Body of pancreas (tissue), 4 donors: ENCODE measurements at places on chromosomes 6 and 20.
A peak's percentile ranks its signal among the peaks of the same experiment; 100 is the strongest.

GRCh38 chr6:37759221-37760144 lies 60.0 kb upstream of the ZFAND3 start:
- DNase-seq = no peak

GRCh38 chr20:56428410-56428809 lies 16.4 kb downstream of the CASS4 start:
- no peak for DNase-seq

DNA sequence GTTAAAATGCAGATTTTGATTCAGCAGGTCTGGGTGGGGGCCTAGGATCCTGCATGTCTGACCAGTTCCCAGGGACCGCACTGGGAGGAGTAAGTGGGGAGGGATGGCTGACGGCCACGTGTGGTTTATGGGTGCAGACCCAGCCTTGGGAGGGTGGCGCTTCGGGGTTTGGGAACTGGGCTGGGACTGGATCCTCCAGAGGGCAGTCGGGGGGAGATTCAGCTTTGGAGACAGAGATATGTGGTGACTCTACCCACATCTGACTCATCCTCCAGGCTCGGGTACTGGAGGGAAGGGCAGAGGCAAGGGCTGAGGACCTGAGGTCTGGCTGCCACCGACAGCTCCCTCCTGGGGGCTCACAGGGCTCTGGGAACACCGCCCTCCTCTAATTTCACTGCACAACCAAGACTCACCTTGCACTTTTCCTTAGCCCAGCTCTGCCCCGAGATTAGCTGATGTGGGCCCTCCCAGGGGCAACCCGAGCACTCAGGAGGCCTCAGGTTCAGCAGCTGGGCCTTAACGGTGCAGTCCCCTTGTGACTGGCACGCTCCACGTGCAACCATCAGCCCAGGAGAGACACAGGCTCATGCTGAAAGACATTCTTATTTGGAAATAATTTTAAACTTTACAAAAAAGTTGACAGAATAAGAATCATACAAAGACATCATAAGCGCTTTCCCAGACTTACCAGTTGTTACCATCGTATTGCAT lies 172.8 kb upstream of the PMEPA1 start:
- no peak for DNase-seq

- no peak for DNase-seq
Observed at GRCh38 chr6:15626878-15627674, 35.8 kb downstream of the DTNBP1 start.

- peak; percentile 73 for DNase-seq
Observed at GRCh38 chr6:113414511-113414910, 442.6 kb upstream of the MARCKS start.

DNA sequence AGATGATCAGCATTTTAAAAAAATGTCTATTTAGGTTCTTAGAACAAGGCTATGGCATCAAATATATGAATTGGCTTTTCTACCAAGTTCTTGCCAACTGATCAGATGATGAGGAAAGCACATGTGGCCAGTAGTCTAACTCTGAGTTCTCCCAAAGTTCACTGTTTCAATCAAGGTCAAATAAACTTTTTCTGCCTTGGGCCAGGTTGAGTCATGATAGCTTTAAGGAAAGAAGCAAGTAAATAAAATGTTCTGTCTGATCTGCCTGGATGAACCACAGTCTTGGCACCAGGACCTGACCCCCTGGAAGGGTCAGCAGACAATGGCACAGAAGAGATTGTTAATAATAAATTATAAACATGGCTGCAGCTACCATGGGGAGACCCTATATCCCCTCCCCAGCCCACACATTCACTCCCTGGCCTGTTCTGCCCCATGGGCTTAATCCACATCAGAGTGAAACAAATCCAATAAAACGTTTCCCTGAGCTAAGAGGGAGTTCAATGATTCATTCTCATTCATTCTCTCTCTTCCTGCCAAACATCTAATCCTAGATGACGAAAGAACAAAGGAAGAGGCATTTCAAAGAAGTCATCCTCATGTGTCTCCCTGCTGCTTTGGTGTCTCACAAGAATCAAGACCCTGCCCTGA lies 661.6 kb downstream of the DHX35 start:
- no peak for DNase-seq

DNA sequence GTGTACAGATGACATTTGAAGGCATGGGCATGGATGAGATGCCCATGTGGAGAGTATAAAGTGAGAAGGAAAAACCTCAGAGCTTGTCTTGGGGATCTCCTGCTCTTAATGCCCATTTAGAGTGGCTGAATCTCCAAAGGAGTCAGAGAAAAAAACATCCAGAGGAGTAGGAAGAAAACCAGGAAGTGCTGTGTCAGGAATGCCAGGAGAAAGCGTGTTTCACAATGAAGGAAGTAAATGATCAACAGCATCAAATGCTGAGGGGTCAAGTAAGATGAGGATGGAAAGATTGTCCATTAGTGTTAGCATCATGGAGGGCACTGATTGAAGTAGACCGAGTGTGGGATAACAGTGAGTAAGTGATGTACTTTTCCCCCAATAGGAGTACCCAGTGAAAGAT lies 56.1 kb downstream of the FIG4 start:
- no peak for DNase-seq

DNA sequence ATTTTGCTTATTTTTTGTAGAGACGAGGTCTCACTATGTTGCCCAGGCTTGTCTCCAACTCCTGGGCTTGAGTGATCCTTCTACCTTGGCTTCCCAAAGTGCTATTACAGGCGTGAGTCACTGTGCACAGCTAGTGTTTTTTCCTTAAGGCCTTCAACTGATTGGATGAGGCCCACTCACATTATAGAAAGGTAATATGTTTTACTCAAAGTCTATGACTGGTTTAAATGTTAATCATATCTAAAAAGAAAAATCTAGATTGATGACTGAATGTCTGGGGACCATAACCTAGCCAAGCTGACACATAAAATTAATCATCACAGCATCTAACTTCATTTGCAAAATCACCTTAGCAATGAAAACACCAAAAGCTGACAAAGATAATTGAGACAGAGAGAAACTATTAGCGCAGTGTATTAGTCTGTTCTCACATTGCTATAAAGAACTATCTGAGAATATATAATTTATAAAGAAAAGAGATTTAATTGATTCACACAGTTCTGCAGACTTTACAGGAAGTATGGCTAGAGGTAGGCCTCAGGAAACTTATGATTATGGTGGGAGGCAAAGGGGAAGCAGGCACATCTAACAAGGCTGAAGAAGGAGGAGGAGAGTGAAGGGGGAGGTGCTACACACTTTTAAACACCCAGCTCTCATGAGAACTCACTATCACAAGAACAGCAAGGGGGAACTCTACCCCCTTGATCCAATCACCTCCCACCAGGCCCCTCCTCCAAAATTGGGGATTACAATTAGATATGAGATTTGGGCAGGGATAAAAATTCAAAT lies 66.8 kb upstream of the ARHGAP18 start:
- DNase-seq = no peak

GRCh38 chr6:19041906-19042305 lies 654.8 kb downstream of the RNF144B start:
- no peak for DNase-seq

DNA sequence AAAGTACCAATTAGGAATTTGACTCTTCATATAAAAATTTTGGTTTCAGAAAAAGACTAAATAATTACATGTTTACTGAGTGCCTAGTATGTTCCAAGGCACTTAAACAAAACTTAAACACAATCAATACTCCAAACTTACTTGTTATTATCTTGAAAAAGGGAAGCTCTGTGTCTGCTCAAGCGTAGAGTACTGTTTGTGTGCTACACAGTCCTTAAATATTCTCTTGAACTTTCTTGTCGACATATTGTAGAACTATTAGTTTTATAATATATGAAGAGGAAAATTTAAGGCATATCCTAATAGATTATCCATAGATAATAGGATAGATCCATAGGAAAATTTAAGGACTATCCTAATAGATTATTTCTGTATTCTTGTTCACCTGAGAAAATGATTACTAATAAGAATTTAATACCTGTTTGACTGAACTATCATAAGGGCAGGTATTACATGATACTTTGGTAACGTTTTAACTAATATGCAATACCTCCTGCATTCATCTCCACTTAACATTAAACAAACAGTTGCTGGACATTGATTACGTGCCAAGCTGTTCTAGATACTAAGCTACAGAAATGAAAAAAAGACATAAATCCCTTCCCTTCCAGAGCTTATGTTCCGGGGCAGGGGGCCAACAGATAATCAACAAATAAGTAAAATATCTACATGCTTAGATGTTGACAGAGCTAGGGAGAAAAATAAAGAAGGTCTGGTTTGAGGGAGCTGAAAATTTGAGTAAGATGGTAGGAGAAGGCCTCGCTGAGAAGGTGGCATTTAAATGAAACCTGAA lies 115.2 kb upstream of the BCLAF1 start:
- no peak for DNase-seq

DNA sequence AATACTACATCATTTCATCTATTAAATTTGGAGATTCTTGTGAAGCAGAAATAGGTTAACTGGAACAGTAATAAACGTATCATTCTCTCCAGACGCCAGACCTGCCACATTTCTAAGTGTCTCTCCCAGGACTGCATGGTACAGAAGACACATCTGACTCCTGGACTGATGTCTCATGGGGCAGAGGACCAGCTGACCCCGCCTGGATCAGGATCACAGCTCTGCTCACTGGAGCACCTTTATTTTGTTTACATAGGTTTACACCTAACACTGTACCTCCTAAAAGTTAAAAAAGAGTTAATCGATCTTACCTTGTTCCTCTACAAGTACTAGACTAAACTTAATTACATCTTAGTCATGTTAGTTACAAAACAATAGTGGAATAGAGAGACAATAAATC lies 11.2 kb downstream of the OVOL2 start:
- no peak for DNase-seq

DNA sequence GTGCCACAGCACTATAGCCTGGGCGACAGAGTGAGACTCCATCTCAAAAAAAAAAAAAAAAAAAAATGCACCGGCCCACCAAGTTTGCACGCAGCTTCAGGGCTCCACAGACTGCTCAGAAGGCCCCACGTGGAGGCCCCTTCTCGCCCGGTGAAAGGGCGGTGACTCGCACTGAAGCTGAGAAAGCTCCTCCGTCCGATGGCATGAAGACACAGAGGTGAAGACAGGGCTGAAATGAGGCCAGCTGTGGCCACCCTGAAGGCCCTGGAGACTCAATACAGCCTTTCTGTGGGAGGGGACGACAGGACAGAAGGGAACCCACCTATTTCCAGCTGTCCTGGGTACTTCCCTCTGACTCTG lies 84.0 kb downstream of the PTPN1 start:
- no peak for DNase-seq

- DNase-seq = no peak
Observed at GRCh38 chr20:16575390-16576140, 2.3 kb upstream of the KIF16B start.

DNA sequence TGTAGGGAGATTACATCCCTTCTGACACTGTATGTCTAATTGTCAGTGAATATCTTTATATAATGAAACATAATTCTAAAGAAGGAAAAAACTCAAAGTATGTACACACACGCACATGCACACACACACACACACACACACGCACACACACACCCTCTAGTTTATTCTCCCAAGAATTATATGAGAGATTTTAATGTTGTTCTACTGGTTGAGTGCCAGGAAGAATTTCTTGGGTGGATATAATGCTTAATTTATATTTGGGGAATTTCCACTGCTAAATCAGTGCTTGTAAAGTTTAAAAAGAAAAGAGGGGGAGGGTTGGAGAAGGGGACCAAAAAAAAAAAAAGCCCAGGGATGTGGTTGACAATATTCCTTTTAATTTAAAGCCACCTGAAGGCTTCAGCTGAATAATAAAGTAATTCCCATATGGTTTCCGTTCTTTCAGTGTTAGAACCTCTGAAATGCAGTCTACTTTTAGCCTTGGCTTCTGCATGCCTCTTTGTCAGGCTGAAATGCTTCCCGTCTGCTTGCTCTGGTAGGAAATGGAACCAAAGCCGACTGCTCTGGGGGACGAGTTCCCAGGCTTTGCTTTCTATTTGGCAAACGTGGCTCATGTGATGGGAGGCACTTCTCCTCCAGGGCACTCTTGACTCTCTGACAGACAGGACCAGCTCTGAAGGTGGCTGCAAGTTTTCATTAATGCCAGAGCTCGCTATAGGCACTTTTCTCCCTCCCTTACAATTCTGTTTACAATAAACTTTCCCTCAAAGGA lies 225.4 kb downstream of the PRL start:
- peak; percentile 20 for DNase-seq

GRCh38 chr6:39948199-39948791 lies 14.0 kb upstream of the MOCS1 start:
- DNase-seq = no peak

GRCh38 chr6:70375882-70376281 lies 37.4 kb upstream of the FAM135A start:
- DNase-seq = no peak
